Forelimb muscle (tissue), 1 donor: ENCODE measurements at places on chromosomes 5 and 9.

GRCh38 chr5:90930756-90931431, 372.3 kb downstream of the ADGRV1 start:
- no peak for DNase-seq

- DNase-seq: no peak
These were observed 8.9 kb downstream of the RECK start for GRCh38 chr9:36045610-36046009.

GRCh38 chr5:62296998-62297397, 9.0 kb upstream of the KIF2A start:
- no peak for DNase-seq

GRCh38 chr5:74575741-74576538, 64.6 kb downstream of the ENC1 start:
- no peak for DNase-seq

DNA sequence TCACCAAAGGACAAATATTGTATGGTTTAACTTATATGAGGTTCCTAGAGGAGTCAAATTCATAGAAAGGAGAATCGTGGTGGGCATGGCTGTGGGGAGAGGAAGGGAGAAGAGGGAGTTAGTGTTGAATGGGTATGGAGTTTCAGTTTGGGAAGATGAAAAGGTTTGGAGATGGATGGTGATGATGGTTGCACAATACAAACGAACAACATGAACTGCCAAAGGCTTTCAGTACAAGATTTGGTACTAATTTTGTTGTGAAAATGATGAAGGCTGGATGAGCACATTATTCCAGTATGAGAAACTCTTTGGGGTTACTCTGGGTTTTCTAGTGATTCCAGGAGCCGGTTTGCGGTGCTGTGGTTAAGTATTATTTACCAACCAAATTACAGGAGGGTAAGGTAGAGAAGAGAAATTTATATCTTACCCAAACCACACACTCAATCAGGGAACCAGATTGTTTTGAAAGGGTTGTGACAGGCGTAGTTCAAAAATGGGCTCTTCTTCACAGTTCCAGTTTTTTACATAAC, 112.0 kb upstream of the TBC1D2 start:
- no peak for DNase-seq

GRCh38 chr9:89810431-89810830, 205.6 kb downstream of the GADD45G start:
- no peak for DNase-seq

DNA sequence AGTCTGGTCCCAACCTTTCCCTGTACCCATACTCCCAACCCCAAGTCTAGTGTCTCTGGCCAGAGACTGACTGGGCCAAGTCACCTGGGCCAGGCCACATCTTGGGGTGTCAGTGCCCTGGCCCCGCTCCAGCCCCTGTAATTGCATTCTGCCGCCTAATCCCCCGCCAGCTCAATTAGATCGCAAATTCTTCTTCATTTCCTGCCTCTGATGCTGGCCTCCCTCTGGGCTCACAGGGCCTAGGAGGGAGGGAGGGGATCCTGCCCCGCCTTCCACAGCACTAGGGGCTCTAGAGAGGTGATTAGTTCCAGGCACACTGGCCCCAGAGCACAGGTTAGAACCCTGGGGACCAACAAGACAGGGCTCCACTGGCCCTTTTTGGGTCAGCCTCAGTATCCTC, 5.5 kb downstream of the CXXC5 start:
- DNase-seq: no peak

DNA sequence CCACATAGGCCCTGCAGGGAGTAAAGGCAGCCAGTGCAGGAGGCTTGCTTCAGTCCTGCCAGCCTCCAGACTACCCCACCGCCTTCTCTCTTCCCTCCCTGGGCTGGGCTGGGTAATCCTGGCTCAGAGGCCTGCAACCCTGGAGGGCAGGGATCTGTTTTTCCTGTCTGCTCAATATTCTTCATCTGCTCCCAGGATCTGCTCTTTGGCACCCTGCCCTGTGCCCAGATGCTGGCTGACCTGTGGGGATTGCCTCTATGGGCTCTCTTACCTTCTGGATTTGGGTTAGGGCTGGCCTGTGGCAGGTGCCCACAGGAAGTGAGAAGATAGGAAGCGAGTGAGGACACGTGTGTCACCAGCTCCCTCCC, 7.3 kb upstream of the ANGPTL2 start:
- DNase-seq: no peak

DNA sequence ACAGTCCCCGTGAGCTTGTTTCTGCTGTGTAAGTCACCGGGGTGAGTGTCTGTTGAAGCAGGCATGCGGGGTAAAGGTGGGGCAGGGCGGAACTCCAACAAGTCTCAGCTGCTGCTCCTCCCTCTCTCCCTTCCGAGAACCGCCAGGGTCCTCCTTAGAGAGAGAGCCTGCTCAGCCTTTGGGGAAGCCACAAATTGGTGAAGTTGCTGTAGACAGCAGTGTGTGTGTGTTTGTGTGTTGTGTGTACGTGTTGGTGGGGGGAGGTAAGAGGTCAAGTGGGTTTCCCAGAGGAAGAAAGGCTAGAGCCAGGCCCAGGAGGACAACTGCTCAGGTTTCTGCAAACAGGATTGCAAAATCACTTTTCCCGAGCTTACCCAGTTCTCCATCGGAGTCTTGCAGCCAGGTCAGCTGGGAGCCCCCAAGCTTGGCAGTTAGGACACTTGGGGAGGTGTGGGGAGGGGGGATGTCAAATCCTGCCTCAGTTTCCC, 38.9 kb upstream of the DAB2IP start:
- no peak for DNase-seq

DNA sequence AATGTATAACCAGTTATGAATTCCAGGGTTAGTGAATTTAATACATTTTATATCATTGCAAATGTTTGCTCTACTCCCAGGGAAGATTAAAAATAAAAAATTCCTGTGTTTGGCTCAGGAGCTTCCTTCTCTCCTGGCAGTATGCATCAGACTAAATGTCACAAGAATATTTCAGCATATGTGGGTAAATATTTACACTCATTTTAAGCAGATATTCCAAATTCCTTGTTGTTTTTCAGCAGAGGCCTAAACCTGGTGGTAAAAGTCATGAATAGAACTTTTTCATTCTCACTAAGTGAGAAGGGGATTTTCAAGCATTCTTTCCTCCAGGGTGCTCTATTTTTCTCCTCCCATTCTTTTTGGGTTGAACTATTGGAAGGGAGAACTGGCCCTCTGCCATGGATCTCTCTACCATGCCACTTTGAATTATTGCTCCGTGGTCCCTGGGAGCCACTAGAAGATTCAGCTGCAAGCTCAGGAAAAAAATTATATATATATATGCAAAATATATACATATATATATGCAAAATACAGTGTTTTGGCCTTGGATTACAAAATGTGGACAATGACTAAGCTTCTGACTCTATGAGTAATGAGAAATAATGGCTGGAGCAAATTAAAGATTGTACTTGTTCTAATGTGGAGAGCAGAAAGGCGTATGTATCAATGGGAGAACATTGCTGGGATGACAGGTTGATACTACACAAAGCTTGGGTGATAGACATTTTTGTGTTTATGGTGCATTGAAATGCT, 180.6 kb upstream of the PAPPA start:
- DNase-seq: no peak

GRCh38 chr9:98284754-98285153, 29.3 kb upstream of the TBC1D2 start:
- no peak for DNase-seq

- DNase-seq: no peak
These were observed 7.4 kb downstream of the TARS1 start for GRCh38 chr5:33448118-33448517.

DNA sequence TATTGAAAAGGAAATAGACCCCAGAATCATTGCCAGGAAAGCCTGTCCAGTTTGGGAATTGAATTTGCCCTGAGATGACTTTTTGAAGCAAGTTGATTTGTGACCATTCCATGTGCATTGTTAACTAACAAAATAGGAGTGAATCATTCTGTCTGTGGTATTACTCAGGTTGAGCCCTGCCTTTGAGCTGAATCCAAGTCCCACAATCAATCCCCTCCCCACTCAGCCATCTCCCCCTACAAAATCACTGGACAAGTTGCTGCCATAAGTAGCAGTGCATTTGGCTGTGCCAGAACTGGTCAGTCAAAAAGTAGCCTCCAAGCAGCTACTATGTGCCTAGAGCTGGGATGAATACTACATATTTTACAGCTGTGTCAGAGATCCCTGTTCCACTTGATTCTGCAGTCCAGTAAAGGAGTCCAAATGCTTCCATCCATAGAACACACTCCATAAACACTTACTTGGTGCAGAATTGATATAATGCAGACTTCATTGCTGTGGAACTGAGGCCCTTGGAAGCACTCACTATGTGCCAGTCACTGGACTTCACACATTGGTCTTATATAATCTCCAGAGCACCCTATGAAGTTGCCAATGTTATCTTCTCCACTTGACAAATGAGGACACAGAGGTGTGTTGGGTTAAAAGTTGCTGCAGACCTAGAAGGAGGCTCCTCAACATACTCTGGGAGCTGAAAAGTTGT, 96.1 kb downstream of the ZNF462 start:
- DNase-seq: no peak

DNA sequence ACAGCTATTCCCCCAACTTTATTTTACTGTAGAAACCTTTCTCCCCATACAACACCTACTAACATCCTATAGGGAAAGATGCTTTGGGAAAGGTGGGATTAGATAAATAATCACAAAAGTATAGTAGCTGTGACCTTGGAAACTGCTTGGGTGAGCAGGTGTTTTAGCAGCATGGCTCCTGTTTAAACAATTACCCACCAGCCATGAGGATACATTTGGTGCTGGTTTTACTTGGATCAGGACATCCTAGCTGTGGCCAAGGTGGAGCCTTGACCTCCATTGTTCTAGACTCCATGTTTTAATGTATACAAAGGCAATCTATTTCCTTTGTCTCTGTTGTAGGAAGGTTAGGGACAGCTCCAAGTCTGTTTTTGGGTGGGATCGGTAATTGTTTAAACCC, 56.8 kb upstream of the ALDH1B1 start:
- DNase-seq: no peak

- DNase-seq: no peak
These were observed 48.4 kb upstream of the SMIM23 start for GRCh38 chr5:171736976-171737891.

GRCh38 chr5:122181863-122182262, 52.5 kb downstream of the ZNF474 start:
- no peak for DNase-seq

GRCh38 chr9:17810728-17811571, 232.1 kb downstream of the SH3GL2 start:
- peak; percentile 74 for DNase-seq

- DNase-seq: no peak
These were observed 88.0 kb downstream of the NRG2 start for GRCh38 chr5:139955053-139955605.

DNA sequence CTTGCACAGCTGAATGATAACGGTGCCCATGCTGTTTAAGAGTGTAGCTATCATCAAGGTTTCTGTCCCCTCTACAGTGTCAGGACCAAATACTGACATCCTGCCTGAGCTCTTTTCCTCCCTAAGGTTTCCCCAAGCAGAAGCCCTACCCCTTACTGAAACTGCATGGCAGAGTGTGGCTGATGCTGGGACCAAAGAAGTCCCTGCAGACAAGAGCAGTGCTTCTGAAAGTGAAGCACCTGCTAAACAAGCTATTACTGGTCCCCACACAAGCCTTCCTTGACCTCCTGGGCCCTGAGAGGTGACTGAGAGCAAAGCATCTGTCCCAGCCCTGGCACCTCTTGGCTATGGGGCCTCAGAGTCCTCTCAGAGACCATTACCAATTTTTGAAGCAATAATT, 56.1 kb downstream of the CFAP90 start:
- no peak for DNase-seq

DNA sequence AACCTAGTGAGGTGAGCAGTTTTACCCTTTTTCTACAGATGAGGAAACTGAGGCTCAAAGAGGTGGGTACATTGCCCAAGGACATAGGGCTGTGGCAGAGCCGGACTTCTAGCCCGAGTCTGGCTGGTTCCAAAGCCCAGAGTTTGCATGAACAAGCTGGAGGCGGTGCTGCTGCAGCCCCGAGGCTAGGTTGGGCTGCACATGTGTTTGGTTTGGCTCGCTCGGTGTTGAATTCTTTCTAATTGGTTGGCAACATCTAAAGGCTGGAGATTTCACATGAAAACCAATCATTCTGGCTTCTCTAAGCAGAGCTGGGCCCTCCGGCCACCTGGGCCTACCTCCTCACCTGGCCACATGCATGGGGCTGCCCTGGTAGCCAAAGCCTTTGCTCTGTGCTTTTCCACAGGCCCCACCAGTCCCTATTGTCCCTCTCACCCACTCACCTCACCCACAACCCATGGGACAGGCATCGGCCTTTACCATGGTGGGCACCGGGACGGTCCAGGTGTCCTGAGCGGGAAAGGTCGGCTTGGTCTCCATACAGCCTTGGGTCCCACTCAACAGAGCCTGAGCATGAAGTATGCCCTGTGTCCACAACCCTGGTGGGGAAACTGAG, 262.3 kb downstream of the NSG2 start:
- DNase-seq: no peak

DNA sequence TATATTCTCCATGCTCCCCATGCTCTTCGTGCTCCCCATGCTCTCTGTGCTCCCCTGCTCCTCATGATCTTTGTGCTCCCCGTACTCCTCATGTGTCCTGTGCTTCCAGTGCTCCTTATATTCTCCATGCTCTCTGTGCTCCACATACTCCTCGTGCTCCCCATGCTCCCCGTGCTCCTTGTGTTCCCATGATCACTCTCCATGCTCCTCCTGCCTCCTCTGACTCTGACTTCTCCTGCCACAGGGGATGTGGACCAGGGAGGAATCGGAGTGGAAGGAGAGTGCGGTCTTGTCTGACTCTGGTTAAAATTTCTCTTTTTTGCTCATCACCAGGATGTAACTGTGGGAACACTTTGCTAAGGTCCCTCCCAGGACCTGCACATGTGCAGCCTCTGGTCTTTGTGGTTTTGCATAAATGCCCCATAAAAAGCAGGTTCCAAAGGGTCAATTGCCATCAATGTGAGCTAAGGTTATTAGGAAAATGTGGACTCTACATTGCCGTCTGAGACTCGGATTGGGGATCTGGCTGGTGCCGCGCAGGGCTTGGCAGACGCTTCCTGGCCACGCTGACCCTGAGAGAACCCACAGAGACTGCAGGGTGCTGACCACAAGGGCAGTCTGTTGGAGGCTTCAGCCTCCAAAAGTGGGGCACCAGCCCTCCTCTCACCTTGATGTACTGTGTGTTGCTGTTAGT, 52.5 kb downstream of the TRIP13 start:
- no peak for DNase-seq

DNA sequence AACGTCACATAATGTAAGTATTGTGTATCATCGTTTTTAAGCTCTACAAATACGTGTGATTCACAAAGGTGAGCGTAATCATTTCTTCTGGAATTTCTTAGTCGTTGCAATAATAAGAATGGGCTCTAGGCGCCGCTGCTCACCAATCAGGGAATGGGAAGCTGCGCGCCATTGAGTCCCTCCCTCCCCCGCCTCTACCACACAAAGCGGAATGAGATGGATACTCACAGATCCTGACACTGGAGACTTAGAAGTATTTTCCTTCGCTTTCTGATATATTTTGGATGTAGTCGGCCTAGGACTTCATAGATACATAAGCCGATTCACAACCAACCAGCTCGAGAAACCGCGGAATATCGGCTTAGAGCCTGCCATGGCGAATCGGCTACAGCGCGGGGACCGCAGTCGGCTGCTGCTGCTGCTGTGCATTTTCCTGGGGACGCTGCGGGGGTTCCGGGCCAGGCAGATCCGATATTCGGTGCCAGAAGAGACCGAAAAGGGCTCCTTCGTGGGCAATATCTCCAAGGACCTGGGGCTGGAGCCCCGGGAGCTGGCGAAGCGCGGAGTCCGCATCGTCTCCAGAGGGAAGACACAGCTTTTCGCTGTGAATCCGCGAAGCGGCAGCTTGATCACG, at the start of gene PCDHGA11:
PCDHGA11 (plus strand) TSS at position 197 of the 634 bp plus-strand sequence; CDS start at position 374, 177 bp downstream.
- DNase-seq: no peak

GRCh38 chr5:140821375-140822280, at the start of gene PCDHA5:
PCDHA5 (plus strand) TSS chr5:140821613.
- no peak for DNase-seq
